ENCODE measurements at places on chromosomes 7 and 10.

DNA sequence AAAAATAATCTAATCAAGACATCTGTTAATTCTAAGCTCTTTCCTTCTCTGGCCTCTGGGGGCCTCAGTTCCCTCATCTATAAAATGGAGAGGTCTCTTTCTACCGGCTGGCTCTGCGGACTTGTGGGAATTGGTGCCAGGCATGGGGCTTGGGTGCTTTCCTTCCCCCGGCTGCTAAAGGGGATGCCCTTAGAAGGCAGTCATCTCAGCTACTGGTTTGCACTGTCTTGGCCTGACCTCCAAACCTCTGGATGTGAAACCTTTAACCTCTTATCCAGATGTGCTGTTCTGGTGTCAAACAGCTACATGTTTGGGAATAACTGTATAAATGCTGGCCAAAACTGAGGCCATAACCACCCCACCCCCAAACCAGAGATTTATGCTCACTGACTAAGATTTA lies 320.0 kb downstream of the RPS24 start:
- DNase-seq, result no peak

GRCh38 chr10:12348294-12348869 lies 965 bp upstream of the CAMK1D start:
- DNase-seq, result no peak

GRCh38 chr7:52669031-52669430 lies 366.4 kb upstream of the POM121L12 start:
- no peak for DNase-seq

- DNase-seq, result no peak
Measured at GRCh38 chr7:114959931-114960330, 38.0 kb downstream of the MDFIC start.

DNA sequence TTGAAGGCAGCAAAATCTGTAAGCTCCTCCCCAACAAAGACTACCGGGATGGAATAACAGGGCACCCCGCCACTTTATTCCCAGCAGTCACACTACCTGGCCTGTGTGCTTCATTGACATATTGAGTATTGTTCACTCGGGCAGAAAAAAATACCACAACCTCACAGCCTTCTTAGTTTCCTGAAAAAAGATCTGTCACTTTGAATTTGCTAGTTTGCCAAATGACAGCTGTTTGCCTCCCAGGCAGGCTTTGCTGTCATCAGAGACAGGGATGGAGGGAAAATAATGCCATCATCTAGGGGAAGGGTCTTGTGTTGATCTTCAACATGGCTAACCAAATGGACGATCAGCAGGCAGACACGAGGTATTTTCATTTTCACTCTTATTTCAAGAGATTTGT lies 26.9 kb downstream of the BMPER start:
- no peak for DNase-seq

DNA sequence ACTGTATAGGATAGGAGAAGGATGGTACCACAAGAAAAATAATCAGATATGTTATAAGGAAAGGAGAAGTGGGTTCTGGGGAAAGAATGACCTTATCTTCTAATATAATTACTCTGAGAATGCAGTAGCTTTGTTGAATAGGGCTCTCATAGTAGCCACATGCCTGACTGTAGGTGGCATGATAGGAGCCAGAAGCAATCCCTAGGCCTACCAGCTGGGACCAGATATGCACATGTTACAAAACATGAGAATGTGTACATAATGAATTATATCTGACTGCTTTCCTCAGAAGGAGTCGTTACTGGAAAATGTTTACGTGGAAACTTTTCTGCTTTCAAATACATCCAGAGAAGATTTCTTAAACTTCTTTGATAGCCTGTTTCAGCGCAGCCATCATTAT lies 53.2 kb upstream of the FAM3C start:
- DNase-seq, result no peak

DNA sequence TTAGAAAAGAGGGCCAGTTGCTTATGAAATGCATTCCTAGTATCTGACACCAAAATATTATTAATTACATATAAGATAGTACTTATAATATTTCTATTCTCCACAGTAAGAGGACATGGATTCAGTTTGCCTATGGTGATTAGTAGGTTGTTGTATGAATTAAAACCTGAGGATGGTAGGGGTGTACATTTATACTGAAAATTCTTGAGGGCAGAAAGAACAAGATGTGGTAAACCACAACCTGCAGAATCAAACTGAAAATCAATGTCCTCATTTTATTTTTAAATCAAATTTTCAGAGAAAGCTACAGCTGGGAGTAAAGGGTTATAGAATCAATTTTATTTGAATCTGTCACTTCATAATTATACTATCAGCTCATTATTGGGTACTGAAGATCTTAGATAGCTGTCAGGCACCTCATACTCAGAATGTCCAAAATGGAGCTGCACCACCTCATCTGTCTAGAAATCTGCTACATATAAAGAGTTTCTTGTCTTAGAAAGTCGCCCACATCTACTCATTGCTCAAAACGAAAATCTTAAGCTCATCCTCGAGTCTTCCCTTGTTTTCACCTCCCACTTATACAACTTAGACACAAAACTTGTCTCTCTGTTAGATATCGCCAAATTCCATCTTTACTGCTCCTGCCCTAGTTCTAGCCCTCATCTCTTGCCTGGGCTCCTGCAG lies 65.4 kb downstream of the MYO3A start:
- no peak for DNase-seq

DNA sequence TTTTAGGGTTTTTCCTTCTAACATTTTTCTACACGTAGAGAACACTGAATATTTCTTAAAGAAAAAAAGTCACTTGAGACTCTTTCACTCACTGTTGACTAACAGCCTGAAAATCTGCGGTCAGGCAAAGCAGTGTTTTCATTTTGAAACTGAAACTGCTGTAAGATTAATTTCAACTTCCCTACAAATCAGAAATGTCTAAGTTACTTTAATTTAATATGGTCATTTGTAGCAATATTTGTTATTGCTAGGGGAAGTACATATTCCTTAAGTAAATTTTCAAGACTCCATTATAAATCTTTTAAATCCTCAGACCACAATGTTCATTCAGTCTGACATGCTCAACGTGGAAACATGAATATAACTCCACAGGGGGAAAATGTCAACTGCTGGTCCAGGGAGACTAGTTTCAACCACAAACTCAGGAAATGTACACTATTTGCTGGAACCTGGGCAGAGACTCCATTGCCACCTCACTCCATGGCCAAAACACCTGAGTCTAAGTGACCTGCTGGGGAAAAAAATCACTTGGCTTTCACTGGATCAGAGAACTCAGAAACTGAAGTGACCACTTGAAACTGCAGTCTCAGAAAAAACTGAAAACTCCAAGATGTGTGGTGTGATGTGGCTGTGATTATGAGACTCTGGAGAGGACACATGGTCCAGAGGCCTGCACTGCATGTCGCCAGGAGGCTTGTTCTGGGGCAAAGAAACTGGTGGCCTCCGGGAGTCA lies 161.2 kb downstream of the TAX1BP1 start:
- no peak for DNase-seq

- no peak for DNase-seq
Measured at GRCh38 chr10:21584834-21585530, 51.0 kb downstream of the MLLT10 start.

- DNase-seq, result no peak
Measured at GRCh38 chr10:33190406-33190805, 144.1 kb downstream of the NRP1 start.

GRCh38 chr7:157809154-157809862 lies 472.5 kb downstream of the DNAJB6 start:
- DNase-seq, result no peak

- DNase-seq, result no peak
Measured at GRCh38 chr7:108326938-108327337, 129.3 kb downstream of the NRCAM start.

- DNase-seq, result no peak
Measured at GRCh38 chr10:69269761-69270160, 8.5 kb upstream of the HK1 start.

GRCh38 chr10:69490876-69491275 lies 39.6 kb downstream of the TSPAN15 start:
- DNase-seq, result peak; percentile 57

DNA sequence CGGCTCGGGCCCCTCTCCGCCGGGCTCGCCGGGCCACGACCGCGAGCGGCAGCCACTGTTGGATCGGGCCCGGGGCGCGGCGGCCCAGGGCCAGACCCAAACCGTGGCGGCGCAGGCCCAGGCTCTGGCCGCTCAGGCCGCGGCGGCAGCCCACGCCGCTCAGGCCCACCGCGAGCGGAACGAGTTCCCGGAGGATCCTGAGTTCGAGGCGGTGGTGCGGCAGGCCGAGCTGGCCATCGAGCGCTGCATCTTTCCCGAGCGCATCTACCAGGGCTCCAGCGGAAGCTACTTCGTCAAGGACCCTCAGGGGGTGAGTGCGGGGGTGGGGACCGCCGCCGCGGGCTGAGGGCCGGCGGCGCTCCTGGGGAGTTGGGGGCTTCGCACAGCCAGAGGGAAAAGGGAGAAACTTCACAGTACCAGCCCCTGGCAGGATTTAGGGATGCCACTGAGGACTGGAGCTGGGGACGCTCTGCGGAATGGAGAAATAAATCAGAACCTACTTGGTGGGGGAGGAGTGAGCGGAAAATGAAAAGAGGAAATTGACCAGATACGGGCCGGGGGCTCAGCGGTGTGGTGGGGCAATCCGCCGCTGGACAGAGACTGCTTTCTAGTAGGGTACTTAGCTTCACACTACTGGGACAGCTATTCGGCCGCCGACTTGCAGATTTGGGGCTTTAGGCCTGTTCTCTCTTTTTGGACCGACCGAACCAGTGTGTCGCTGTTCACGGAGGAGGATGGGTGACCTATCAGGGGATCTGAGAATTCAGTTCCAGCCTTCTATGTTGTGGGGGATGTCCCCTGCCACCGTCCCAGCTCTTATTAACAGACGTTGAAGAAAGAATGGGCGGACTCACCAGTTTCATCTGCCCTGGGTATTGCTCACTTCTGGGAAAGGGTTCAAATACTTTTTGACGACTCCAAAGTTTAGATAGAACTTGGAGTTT lies 669 bp downstream of the PI4K2A start:
- DNase-seq, result peak; percentile 84

- no peak for DNase-seq
Measured at GRCh38 chr7:71752171-71752935, 620.4 kb downstream of the GALNT17 start.

All from posterior vena cava (tissue), 2 donors.